ENCODE measurements at places on chromosomes 3 and 15.

DNA sequence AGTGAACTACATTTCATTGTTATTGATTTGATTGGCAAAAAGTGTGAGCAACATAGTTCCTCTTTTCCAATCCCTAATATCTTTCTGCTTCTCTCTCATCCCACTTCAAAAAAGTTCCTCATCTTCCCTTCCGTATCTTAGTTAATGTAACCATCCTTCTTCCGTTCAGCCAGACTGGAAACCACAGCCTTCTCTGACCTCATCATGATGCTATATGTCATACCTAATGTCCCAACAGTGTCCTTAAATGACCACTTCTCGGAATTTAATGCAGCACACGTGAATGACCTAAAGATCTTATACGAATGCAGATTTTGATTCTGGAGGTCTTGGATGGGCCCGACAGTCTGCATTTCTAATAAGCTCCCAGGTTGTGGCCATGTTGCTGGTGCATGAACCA lies 320.3 kb upstream of the SATB1 start:
- no peak for DNase-seq

GRCh38 chr3:101940521-101941317 lies 91.4 kb downstream of the NFKBIZ start:
- peak; percentile 99 for DNase-seq

DNA sequence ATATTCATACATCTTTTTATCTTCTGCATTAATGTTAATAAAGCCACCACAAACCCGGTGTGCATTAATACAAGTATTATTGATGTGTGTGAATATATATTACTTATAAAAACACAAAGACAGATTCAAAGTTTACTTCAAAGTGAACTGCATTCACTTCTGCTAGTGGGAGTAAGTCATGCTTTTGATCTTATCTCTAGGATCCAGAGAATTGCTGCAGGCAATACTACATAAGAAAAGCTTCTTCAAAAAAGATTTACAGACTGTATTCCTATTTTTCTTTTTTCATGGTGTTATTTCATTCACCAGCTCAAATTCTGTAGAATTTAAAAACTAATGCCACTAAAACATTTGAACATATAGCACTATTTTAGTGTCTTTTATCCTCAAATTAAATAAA lies 87.5 kb upstream of the CBLB start:
- peak; percentile 63 for DNase-seq

- DNase-seq, result no peak
Observed at GRCh38 chr3:173249457-173249856, 108.4 kb upstream of the SPATA16 start.

DNA sequence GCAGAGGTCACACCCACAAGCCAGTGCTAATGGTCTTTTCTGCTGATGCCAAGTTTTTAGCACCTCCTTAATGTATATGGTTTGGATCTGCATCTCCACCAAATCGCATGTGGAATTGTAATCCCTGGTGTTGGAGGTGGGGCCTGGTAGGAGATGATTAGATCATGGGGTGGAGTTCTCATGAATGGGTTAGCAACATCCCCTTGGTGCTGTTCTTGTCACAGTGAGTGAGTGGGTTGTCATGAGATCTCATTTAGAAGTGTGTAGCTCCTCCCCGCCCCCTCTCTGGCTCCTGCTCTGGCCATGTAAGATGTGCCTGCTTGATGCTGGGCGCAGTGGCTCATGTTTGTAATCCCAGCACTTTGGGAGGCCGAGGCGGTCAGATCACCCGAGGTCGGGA lies 37.3 kb upstream of the KLHL6 start:
- DNase-seq, result no peak

DNA sequence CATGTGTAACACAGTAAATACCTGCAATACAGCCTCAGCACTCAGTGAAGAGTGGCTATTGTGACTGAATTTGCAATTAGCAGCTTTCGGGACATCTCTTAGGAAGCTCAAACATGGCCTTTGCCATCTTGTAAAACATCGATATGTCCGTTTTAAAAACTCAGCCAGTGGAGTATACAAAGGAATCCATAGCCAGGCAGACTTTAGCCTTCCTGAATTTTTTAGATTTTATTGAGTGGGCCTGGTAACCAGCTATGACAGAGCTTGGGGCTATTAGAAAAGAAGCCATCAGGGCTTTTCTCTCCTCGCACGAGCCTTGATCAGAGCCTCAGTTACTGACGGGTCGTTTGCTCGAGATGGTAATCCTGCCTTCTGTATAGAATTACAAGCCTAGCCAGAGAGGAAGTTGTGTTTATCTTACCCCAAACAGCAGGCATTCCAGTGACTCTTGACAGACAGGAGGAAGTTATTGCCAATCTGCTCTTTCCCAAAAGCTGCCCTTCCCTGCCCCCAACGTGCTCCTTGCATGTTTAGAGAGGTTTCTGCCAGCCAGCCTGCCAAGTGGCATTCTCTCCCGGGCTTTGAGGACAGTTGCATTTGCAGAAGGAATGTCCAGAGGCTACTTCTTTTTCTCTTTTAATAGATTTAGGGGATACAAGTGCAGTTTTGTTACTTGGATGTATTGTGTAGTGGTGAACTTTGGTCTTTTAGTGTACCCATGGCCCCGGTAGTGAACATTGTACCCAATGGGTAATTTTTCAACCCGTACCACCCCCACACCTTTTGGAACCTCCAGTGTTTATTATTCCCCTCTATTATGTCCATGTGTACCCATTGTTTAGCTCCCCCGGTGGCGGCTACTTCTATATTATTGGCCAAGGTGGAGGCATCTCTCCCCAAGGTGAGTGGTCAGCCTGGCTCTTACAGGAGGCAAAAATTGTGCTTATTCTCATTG lies 40.6 kb downstream of the ITPR1 start:
- DNase-seq, result no peak

DNA sequence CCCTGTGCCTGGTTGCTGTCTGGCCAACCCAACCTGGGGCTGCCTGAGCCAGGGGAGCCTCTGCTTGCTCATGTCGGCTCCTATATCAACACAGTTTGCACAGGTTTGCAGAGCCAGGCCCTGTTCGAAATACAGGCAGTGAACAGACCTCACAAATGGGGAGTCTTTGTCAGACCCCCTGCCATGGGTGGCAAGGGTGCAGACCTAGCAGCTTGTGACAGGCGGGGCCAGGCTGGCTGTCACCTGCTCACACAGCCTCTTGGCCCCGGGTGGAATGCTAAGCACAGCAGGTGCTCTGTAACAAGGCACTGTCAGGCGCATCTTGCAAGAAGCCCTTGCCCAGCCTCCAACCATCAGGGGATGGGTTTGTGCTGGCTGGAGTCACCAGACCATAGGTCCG lies 47.3 kb downstream of the BDH1 start:
- no peak for DNase-seq

DNA sequence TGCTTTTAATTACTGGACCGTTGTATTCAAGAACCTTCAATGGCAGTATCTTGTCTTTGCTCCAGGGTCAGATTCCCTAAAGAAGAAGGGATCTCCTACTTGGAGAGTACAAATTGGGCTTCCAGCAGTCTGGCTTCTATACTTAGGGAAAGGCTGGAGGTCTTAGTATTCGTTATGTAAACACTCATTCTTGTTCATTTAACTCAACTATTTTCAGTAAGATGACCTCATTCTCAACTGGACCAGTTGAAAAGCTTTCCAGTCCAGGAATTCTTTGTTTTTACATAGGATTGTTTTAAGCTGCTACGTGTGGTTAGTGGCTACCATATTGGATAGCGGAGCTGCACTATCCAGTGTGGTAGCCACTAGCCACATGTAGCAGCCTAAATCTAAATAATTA lies 4.6 kb downstream of the SENP5 start:
- no peak for DNase-seq

GRCh38 chr15:101521591-101521990 lies 32.1 kb upstream of the PCSK6 start:
- no peak for DNase-seq

- no peak for DNase-seq
Observed at GRCh38 chr3:150419959-150420358, 11.9 kb downstream of the TSC22D2 start.

GRCh38 chr3:7082244-7082643 lies 221.3 kb downstream of the GRM7 start:
- DNase-seq, result no peak

GRCh38 chr15:31237043-31237324 lies 89.7 kb upstream of the KLF13 start:
- DNase-seq, result no peak

- DNase-seq, result no peak
Observed at GRCh38 chr15:85932391-85932790, 137.7 kb upstream of the KLHL25 start.

GRCh38 chr3:9022305-9023225 lies 59.3 kb upstream of the RAD18 start:
- no peak for DNase-seq

GRCh38 chr3:151866711-151867410 lies 6.6 kb upstream of the SUCNR1 start:
- no peak for DNase-seq

- DNase-seq, result peak; percentile 87
Observed at GRCh38 chr3:150073513-150073912, 102.8 kb upstream of the PFN2 start.

- peak; percentile 42 for DNase-seq
Observed at GRCh38 chr15:83943849-83944404, 290.0 kb downstream of the ADAMTSL3 start.

GRCh38 chr3:18239674-18240073 lies 185.5 kb downstream of the SATB1 start:
- no peak for DNase-seq

GRCh38 chr15:83512459-83512858 lies 65.3 kb downstream of the SH3GL3 start:
- no peak for DNase-seq

DNA sequence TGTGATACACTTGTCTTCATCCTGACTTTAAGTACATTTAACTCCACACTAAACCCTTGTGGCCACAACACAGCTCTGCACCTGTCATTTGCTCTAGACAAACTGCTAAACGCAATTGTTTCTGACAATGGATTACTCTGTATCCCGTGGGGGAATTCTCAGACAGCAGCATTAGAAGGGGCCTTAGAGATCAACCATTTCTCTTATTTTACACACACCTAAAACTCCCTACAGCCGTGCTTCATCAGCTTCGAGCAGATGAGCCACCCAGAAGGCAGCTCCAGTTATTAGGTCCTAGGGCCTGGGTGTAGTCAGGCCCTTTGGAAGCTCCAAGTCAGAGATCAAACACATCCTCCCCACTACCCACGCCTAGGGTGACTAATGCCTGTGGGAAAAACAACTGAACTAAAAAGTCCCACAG lies 1.3 kb upstream of the IL12A start:
- DNase-seq, result peak; percentile 77

DNA sequence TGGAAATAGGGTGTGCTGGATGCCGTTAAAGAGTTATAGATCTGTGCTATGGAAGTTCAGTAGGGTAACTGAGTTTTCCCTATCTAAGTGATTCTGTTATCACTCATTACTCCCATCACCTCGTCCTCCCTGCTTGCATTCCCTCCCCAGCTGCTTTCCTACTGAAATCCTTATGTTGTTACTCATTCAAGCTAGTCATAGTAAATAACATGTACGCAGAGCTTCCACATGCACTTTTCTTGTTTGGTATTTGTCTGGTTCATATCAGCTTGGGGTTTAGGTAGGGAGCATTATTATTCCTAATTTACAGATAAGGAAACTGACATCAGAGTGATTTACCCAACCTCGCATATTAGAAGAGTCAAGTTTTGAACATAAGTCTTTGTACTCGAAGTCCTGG lies 135.1 kb downstream of the HCN4 start:
- peak; percentile 5 for DNase-seq

- peak; percentile 40 for DNase-seq
Observed at GRCh38 chr3:189652042-189652441, 20.9 kb downstream of the TP63 start.

DNA sequence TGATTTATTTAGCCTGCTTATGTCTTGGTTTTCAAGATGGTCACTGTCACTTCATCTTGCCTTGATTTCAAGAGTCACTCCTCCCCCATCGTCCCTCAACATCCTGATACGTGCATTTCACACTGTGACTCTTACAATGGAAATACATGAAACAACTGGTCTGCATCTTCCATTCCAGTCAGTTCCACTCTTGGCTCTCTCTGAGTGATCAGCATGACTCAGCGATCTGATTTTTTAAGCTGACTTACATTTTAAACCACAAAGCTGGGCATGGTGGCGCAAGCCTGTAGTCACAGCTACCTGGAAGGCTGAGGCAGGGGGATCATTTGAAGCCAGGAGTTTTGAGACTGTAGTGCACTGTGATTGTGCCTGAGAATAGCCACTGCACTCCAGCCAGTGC lies 271.2 kb upstream of the ROPN1 start:
- peak; percentile 91 for DNase-seq
